ENCODE measurements at places on chromosomes 4 and X.

GRCh38 chr4:183130328-183131155 lies 31.5 kb downstream of the WWC2 start:
- no peak for DNase-seq

DNA sequence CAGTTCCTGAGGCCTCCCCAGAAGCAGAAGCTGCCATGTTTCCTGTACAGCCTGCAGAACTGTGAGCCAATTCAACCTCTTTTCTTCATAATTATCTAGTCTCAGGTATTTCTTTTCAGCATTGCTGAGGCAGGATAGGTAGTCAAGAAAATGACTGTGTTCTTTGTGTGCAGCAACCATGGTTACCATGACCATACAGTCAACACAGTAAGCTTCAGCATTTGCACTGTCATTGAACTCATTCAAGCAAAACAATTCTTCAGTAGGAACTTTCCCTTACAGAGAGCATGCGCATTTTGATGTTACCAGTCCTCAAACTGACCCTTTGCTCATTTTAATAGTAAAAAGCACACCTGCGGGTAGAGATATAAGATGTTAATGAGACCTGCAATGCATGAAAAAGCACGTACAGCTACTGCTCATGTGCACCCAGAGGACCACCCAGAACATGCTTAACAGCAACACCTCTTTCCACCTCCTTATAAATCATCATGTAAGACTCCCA lies 180.8 kb downstream of the PRKX start:
- no peak for DNase-seq

DNA sequence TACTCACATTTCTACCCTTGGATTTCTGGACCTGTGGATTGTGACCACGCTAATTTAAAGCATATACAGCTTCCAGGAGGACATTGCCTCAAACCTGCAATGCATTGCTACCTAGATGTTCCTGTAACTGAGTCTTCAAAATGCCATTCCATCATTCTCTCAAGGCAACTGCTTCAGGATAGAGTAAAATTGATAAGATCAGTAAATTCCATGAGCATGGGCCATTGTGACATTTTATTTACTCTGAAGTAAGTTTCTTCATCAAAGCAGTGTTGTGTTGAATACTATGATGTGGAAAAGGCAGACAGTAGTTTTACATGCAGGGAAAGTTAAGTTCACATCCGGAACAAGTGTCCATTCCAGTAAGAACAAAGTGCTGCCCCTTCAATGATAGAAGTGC lies 991.0 kb downstream of the ARAP2 start:
- DNase-seq = no peak

DNA sequence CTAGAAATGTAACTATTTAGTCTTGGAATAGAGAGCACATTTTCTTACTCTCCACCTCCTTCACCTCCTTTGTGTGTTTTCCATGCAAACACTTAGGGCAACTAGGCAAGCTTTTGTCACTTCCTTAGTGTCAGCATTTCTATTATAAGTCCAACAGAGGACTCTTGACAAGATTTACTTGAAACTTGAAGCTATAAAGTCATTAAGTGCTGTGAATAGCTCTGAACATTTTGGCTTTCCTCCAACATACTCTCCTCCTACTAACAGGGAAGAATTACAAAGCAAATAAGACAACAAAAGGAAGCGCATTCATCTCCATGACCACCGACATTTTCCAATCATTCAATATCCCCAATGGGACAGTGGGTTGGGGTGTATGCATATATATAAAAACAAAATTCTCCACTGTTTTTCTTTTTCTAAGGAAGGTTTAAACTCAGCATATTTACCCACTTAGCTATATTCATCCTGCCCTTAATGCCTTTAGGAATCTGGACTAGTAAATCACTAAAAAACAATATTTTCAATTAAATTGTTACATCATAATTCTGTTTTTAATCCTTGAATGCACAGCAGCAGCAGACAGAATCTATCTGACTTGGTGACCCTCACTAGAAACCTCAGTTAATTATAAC lies 264.6 kb downstream of the SNCA start:
- DNase-seq = no peak
